ENCODE measurements at places on chromosomes 1 and 21.

GRCh38 chr1:206769304-206769731 is 1.3 kb upstream of the IL19 start:
- no peak for DNase-seq

- no peak for DNase-seq
Observed at GRCh38 chr1:91172541-91172940, 150.7 kb upstream of the ZNF644 start.

GRCh38 chr1:154239491-154239890 is 18.7 kb downstream of the UBAP2L start:
- DNase-seq, result no peak

DNA sequence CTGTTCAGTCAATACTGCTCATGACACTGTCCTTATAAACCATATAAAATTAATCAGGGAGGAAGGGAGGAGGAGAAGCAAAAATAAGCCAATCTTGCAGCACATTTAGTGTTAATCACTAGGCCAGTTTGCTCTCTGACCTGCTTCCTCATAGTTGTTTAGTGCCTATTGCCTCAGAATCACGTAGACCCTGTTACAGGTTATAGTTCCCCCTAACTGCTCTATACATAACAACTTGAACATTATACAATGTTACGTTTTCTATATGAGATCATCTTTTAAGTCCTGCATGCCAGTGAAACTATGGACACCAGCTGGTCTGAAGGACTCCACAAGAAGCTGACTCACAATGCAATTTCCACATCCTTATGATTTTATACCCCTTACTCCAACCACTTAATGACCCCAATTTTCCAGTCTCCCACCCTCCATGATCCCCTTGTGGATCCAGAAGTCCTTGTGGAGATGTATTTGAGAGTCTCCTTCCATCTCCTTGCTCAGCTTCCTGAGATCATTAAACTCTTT is 34.9 kb upstream of the TACSTD2 start:
- DNase-seq, result no peak

GRCh38 chr1:67088440-67088839 is 34.5 kb upstream of the SLC35D1 start:
- no peak for DNase-seq

- no peak for DNase-seq
Observed at GRCh38 chr1:159005161-159005560, 4.5 kb upstream of the IFI16 start.

- DNase-seq, result no peak
Observed at GRCh38 chr1:59900640-59901039, 25.9 kb downstream of the CYP2J2 start.

GRCh38 chr1:174286042-174286441 is 126.7 kb downstream of the RABGAP1L start:
- no peak for DNase-seq

DNA sequence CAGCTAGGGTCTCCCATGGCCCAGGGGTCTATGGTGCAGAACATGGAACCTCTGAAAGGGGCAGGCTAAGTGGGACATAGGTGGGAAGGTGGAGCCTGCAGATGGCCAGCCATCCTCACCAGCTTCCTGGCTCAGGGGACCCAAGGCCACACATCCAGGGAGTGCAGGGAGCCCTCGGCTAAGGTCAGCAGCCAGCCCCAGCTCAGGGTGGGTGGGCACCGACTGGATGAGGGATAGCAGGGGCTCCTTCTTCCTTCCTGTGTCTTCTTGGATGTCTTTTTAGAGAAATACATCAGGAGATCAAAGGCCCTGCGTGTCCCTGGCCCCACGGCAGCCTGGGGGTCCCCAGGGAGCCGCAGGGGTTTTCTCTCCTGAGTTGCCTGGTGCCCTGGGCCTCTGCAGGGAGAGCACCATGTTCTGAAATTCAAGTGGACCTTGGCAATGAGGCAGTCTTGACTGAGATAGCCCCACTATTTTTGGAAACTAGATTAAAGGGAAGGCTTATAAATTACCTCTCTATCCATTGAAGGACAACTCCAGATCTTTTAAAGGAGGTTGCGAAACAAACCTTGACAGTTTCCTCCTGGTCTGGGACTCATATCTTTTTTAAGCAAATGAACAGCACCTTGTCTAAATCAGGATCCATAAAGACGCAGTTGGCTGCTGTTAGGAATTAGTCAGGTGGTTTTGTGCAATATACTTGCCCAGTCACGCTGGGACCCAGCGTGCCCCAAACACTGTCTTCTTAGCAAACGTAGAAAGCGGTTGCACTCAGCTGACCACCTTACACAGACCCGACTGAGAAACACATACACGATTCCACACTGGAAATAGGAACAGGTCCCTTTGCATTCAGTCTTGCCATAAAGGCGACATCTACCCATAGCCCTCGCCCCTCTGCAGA is 242.3 kb downstream of the TOMM20 start:
- no peak for DNase-seq

DNA sequence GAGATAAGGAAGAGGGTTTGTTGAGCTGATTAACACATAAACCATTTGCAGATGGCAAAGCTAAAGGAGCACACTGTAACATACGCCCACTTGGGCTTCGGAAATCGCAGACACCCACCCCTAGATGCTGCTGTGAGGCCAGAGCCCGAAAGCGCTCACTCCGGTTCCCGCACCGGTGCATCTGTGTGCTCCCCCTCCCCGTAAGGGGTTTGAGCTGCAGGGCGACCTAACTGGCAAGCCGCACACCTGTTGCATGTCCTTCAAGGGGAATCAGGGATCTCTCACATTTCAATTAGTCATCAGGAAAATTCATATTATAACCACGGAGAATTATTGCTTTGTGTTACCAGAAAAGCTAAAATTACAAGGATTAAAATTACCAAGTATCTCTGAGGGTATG is 1.4 kb upstream of the CFH start:
- no peak for DNase-seq

GRCh38 chr1:169236880-169237279 is 130.4 kb downstream of the ATP1B1 start:
- DNase-seq, result no peak

GRCh38 chr21:39373634-39374033 is 24.7 kb upstream of the HMGN1 start:
- no peak for DNase-seq

All from retinal pigment epithelial cell (primary cell).